ENCODE measurements at places on chromosomes 7 and 10.
A peak's percentile ranks its signal among the peaks of the same experiment; 100 is the strongest.

GRCh38 chr10:132054564-132054963 lies 11.2 kb upstream of the JAKMIP3 start:
- DNase-seq: no peak

DNA sequence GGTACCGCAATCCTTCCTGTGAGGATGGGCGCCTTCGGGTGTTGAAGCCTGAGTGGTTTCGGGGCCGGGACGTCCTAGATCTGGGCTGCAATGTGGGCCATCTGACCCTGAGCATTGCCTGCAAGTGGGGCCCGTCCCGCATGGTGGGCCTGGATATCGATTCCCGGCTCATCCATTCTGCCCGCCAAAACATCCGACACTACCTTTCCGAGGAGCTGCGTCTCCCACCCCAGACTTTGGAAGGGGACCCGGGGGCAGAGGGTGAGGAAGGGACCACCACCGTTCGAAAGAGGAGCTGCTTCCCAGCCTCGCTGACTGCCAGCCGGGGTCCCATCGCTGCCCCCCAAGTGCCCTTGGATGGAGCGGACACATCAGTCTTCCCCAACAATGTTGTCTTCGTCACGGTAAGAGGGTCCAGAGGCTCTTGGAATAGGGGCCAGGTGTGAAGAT lies 1.7 kb downstream of the MEPCE start:
- DNase-seq: no peak

GRCh38 chr7:32761451-32762205 lies 129.9 kb downstream of the KBTBD2 start:
- DNase-seq: no peak

- no peak for DNase-seq
These were observed 108.6 kb downstream of the UBE2H start for GRCh38 chr7:129843978-129844840.

DNA sequence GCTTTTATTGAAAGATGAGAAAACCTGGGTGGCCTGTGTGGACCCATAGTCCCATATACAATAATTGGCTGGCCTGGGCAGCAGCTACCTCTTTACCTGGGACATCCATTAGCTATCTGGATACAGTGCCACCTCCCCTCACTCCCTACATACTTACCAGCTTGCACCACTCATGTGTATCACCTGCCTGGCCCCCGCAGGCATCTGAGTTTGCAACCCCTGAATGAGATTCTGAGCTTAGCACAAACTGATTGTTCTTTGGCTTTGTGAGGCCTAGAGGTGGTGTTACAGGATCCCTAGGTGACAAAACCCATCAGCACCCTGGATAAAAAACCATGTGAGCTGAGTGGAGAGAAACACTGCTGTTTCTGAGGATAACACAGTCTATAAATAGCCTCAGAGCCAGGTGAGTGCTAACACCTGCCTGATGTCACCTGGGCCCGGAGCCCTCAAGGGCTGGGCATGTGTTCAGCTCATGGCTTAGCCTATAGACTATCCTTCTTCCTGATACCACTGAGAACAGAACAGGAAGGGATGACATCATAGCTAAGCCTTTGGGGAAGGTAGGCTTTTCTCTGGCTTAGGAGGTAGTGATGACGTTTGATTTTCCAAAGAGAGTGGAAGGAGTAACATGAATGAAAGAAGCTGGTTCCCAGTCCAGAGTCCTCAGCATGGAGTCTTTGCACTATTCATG lies 2.6 kb upstream of the PPIF start:
- DNase-seq: peak; percentile 1

DNA sequence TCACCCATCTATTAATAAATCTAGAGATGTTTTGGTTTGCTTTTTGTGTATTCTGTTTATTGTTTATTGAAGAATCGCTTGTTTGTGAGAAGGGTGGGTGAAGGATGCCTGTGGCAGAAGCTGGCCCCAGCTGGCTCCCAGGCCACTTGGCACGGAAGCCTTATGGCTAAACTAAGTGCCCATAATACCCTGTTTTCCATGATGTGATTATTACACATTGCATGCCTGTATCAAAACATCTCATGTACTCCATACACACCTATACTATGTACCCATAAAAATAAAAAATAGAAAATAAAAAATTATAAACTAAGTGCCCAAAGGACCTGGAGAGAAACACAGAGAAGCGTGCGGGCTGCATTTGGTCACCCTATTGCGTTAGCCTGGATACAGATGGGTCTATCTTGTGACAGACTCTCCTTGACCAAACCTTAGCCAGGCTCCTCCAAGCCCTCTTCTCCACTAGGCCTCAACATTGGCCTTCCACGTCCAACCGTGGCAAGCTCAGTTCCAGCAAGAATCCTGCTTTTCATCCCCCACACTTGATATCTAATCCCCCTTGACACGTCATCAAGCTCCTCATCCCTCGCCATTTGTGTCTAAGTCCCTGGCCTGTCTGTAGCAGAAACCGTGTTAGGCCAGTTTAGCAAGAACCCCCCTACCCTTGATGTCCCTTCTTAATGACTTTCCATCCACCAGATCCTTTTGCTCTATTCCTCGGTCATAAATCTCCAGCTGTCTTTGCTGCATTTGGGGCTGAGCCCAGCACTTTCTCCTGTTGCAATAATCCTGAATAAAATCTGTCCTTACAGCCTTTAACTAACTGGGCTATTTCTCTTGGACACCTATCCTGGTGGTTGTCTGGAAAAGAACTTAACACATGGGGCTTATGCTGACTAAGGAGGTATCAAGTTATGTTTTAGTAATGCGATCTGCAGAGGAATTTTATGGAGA lies 245.2 kb downstream of the TNS3 start:
- no peak for DNase-seq

DNA sequence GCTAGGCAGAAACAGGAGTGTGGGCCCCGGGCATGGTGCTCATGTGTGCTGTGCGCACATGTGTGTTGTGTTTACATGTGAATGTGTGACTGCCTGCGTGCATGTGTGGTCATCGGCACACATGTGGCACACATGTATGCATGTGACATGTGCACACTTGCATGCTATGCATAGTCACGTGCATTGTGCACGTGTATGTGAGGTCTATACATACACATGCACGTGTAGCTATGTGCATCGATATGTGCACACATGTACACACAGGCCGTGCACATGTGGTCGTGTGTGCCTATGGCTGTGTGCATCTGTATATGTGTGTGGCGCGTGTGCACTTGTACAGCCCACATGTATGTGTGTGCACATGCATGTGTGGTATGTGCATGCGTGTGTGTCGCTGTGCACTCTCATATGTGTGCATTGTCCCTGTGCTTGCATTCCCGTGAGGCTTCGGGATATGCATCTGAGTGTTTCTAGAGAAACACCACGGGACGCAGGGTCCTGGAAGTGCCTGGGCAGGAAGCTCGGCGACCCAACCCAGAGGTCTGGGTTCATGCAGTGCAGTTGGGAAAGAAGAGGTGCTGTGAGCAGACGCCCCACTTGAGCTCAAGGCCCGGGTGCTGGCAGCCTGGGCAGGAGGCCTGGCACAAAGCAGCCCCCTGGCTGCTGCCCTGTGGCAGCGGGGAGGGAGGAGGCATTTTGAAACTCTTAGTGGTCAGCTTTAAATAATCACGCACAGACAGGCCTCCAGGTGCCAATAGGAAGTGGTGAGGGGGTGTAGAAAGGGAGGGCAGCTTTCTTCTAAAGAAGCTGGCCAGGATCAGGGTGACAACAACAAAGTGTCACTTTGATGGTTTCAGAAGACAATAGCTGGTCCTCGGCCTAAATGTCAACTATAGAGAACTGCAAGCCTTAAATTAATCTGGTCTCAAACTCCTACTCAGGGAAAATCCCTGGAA lies 410.0 kb upstream of the MGMT start:
- DNase-seq: no peak

DNA sequence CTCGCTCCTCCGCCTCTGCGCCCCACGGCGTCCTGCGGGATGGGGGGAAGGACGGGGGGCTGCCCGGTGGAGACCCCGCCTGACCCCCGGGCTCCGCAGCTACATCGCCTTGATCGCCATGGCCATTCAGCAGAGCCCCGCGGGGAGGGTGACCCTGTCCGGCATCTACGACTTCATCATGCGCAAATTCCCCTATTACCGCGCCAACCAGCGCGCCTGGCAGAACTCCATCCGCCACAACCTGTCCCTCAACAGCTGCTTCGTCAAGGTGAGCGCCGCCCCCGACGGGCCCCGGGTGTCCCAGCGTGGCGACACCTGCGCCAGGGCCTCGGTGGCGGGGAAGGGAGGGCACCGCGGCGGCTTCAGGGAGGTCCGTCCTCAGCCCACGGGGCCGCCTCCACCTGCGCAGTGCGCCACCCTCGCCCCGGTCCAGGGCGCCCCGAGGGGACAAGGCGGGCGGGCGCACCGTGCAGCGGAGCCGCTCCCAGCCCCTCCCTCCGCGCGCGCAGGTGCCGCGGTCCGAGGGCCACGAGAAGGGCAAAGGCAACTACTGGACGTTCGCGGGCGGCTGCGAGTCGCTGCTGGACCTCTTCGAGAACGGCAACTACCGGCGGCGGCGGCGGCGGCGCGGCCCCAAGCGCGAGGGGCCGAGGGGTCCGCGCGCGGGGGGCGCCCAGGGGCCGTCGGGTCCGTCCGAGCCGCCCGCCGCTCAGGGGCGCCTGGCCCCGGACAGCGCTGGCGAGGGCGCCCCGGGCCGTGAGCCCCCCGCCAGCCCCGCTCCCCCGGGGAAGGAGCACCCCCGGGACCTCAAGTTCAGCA lies 793 bp downstream of the FOXL3 start:
- DNase-seq: peak; percentile 38

DNA sequence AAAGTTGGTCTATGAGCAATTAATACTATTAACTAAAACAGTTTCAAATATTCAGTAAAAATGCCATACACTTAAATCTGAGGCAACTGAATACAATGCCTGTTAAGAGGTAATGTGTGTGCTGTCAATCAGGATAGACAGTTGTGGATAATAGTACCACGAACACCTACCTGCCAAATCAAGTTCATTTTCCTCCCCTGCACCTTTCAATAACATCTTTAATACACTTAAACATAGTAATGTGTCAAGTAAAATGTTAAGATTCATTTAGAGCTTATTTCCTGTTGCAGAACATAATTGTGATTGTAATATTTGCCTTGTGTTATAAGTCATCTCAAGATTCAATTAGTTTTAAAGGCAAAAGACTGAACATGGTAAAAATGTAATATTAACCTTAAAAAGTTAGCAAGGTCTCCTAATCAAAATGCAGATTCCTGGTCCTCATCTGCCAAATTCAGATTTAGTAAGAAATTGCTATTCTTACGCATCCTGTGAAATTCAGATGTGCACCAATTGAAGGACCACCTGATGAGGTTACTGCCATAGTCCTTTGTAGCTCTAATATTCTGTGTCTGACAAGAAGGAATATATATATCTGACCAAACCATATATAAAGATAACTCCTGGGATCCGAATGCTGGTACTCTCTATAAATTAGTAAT lies 37.1 kb downstream of the COL1A2 start:
- DNase-seq: no peak

DNA sequence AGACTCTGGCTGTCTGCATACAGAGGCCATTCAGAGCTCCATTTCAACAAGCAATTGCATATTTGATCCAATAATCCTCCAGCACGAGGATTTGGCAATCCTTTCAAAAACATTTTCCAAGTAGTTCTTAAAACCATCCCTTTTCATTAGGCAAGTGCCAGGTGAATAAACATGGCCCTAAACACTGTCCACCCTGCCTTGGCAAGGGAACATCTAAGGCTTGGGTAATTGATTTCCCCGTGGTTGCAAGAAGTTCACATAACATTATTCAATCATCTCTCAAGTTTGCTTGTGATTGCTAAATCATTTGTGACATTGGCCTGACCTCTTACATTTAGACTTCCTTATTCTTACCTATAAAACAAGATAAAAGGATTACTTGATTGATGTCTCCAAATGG lies 175.2 kb downstream of the CTTNBP2 start:
- no peak for DNase-seq

DNA sequence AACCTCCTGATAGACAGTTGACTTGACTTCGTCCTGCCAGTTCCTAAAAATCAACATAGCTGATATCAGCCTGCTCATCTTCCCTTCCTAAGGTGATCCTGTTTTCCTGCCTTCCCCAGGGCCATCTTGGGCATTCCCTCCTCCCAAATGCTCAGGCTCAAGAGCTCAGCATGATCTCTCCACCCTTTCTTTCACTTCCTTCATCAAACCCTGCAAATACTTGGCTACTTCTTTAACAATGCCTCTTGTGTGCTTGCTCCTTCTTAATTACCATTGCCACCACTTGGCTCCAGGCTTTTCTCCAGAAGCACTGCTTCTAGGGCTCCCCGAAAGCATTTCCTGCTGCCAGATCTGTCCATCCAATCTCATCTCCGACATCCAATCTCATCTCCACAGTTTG lies 7.3 kb downstream of the FSCN3 start:
- DNase-seq: no peak

DNA sequence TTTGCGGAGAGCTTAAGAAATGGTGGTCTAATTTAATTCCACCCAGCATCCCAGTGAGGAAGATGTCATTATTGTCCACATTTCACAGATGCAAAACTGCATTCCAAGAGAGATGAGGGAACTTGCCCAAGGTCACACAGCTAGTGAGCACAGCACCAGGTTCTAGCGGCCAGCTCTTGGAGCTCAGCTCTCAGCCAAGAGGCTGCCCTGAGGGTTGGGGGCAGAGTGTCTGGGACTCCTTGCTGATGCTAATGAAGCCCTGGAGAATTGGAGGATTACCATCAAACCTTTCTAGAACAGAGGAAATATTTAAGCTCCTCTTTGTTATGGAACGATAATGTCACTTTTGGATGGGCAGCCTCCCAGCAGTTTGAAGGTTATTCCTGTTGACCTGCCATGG lies 48.0 kb downstream of the PLPP4 start:
- DNase-seq: no peak
